ENCODE measurements at places on chromosomes 1 and 21.

GRCh38 chr1:10776190-10776905 lies 20.1 kb downstream of the CASZ1 start:
- no peak for DNase-seq

- no peak for DNase-seq
Measured at GRCh38 chr1:94553323-94553730, 11.8 kb upstream of the F3 start.

- DNase-seq, result peak; percentile 90
Measured at GRCh38 chr1:28882009-28882628, 32.2 kb upstream of the EPB41 start.

- DNase-seq, result no peak
Measured at GRCh38 chr1:10644307-10645128, 151.9 kb downstream of the CASZ1 start.

DNA sequence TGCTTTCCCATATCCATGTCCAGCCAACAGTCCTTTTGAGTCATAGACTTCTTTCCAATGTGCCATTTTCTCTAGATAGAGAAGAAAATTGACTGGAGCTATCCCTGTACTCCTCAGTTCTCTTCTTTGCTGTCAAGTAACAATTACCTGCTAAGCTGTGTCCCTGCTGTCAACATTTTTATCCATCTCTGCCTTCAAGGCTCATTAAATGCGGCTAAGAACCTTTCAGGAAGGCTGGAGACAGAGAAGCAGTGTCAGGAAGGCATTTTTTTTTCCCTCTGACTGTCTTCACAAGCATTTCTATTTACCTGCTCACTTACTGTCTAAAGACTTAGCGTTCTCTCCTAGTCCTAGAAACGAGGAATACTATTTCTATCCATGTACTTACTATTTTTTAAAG lies 69.1 kb downstream of the MTR start:
- no peak for DNase-seq

- no peak for DNase-seq
Measured at GRCh38 chr1:84377480-84378095, 20.7 kb upstream of the DNASE2B start.

- DNase-seq, result no peak
Measured at GRCh38 chr1:111630567-111630966, 11.0 kb downstream of the RAP1A start.

DNA sequence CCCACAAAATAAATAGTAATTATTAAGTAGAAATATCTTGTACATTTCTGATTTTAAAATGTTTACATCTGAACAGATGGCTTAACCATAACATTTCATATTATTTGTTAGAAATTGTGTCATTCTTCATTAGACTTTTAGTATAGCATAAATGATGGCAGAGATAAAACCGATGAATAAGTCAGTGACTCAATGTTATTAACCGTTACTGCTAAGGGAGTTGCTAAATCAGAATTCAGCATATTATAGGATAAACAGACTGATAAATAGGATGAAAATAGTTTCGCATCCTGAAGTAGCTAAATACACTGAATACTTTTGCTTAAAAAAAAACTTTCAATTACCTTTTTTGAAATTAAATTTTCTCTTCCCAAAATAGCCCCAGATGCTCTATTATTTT lies 610.6 kb upstream of the ZP4 start:
- no peak for DNase-seq

DNA sequence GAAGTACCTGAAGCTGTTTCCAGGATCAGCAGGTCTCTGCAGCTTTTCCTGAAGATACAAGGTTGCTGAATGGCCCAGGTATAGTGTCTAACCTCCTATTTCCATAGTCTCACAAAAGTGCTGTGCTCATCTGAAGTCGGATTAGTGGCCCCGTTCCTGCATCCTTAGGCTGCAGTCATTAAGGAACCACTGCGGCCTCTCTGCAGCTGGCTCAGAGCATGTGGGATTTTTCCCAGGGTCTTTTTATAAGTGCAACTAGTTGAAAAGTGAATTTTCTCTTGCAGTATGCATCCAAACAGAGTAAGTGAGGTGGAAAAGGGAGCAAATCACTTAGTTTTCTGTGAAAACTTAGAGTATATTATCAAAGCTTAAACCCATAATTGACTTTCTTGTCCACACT lies 565.3 kb upstream of the NEGR1 start:
- no peak for DNase-seq

GRCh38 chr1:55276671-55277376 lies 61.7 kb upstream of the USP24 start:
- DNase-seq, result no peak

DNA sequence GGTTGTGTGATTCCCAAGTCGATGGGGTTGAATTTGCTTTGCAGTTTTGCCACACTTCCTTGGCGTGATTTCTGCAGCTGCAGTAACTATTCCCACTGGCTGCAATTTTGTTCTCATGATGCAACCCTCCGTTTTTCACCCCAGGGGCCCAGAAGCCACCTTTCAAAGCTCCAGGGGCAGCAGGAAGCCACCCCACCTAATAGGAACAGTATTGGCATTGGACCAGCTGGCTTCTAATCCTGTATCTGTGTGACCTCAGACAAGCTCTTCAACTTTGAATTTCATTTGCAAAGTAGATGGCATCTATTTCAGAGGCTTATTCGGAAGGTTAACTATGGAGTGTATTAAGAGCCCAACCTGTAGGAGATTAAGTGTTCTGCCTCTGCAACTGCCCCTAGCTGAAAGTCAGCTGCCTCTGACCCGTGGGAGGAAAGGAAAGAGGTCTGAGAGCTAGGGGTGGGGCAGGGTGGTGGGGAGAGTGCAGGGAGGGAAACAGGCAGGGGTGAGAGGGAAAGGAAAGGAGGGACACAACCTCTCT lies 12.6 kb downstream of the C1orf115 start:
- DNase-seq, result no peak

- DNase-seq, result no peak
Measured at GRCh38 chr1:54135436-54136120, 17.2 kb downstream of the CDCP2 start.

DNA sequence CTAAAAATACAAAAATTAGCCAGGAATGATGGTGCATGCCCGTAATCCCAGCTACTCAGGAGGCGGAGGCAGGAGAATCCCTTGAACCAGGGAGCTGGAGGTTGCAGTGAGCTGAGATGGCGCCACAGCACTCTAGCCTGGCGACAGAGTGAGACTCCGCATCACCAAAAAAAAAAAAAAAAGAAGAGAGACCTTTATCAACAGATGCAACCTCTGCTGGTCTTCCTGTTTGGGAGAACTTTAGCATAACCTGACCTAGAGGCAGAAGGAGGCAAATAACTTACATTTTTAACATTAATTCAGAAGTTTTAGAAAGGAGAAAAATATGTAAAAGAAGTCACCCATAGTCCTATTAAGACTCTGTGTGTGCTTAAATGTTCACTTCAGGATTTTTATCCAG lies 32.4 kb downstream of the SLAMF1 start:
- no peak for DNase-seq

GRCh38 chr1:159311679-159312078 lies 9.5 kb downstream of the FCER1A start:
- no peak for DNase-seq

- no peak for DNase-seq
Measured at GRCh38 chr1:245804696-245805095, 649.9 kb downstream of the KIF26B start.

DNA sequence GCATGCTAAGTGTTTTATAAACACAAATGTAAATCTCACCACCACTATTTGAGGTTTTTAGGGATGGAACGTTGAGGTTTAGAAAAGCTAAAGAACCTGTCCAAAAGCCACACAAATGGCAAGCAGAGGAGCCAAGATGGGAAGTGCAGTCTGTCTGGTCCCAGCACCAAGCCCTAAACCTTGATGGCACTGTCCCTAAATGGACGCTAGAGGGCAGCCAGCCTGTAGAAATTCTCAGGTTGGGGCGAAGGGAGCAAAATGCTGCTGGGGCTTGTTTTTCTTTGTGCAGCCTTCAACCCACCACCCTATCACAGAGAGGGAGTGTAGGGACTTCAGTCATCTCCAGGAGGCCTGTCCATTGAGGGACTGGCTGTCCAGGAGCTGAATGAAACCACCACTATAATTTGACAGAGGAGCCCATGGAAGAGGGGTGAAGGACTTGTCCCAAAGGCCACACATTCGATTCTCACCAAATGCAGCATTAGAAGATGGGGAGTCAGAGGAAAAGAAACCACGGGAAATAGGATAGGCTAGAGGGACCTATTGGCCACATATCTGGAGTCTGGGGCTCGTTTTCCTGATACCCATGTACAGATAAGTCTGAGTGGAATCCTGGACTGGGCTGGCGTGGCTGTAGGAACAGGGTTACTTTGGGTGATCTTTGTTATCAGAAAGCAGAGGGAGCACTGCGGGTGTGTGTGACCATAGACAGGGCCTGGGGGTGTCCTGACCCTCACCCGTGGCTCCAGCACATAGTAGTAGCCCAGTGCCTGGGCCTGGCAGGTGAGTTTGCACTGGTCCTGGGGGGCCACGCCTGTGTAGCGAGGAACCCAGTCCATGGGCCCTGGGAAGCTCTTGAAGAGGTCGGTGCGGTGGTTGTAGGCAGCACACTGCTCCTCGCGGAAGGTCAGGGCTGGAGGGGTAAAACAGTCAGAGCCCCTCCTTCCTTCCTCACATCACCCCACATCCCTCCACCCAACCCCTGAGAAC lies 6.1 kb downstream of the ADAMTS4 start:
- peak; percentile 81 for DNase-seq

All from NCI-H526 (cell line).